ENCODE measurements at places on chromosomes 16 and 17. TPM values are rescaled to one million over a fixed set of nuclear protein-coding genes. Genes with fewer than 3 reads are reported as not detected.
A peak's percentile ranks its signal among the peaks of the same experiment; 100 is the strongest.

GRCh38 chr16:5605404-5605803 lies 507.8 kb upstream of the EEF2KMT start:
- no peak for DNase-seq

DNA sequence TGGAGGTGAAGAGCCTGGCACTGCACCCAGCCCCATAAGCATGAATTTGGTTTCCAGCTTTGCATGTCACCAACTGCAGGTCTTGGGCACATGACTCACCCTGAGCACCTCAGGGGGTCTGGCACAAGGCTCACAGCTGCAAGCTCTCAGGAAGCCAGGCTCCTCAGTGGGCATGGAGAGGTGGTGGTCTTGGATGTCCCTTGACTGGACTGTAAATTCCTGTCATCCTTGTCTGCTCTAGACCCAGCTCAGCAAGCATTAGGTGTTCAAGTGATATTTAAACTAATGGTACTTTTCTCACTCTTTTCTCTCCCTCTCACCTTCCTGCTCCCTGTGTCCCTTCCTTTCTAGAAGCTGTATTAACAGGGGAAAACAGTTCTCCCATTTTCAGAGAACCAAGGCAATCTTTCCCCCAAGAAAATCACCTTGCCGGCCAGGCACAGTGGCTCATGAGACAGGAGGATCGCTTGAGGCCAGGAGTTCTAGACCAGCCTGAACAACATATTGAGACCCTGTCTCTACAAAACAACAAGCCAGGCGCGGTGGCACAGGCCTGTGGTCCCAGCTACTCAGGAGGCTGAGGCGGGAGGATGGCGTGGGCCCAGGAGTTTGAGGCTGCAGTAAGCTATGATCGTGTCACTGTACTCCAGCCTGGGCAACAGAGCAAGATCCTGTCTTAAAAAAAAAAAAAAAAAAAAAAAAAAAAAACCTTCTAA lies 5.1 kb upstream of the KIFC3 start:
- DNase-seq = peak; percentile 59

- DNase-seq = peak; percentile 25
Observed at GRCh38 chr17:57488856-57489255, 232.5 kb downstream of the MSI2 start.

DNA sequence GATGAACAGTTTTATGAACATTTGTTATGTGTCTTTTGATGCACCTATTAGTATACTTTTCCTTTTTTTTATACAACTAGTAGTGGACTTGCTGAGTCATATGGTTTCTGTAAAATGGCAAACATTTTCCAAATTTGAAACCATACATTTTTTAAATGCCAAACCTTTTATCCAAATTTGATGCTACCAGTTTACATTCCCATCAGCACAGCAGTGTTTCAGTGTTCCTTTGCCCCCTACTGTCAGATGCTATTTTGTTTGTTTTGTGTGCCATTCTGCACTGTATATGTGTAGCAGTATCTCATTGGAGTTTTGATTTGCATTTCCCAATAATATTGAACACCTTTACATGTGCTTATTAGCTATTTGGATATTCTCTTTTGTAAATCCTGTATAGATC lies 219.4 kb downstream of the TANC2 start:
- no peak for DNase-seq

Gene PPL
- 0.13 TPM for total RNA-seq

- DNase-seq = no peak
Observed at GRCh38 chr17:17108451-17109049, 66.3 kb downstream of the MPRIP start.

Gene TPSAB1
- not detected for total RNA-seq

Gene TK1
- total RNA-seq = 198 TPM

DNA sequence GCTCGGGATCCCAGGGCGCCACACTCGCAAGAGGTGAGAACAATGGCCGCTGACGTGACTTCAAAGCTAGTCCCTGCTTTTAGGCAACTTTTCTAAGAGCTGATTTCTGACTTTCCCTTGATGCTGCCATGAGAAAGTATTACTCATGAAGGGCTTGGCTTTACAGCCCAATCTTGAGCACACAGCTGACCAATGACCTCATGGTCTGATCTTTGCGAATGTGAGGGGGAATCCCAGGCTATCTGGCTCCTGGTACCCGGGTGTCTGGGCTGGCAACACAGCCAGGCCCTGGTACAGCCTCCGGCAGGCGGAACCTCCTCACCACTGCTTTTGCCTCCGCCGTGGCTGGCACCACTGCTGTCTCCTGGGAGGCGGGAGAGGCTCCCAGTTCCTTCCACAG lies 17.5 kb downstream of the NDUFAF8 start:
- DNase-seq = peak; percentile 73

Gene CA10
- total RNA-seq = not detected

DNA sequence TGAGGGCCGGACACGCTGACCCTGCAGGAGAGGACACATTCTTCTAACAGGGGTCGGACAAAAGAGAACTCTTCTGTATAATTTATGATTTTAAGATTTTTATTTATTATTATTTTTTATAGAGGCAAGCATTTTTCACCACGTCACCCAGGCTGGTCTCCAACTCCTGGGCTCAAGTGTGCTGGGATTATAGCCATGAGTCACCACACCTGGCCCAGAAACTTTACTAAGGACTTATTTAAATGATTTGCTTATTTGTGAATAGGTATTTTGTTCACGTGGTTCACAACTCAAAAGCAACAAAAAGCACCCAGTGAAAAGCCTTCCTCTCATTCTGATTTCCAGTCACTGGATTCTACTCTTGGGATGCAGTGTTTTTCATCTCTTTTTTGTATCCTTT lies 2.3 kb upstream of the SERPINF1 start:
- DNase-seq = no peak

Gene ANKRD40CL
- not detected for total RNA-seq

Gene CCL17
- not detected for total RNA-seq

Gene TEX19
- total RNA-seq = 0.06 TPM

DNA sequence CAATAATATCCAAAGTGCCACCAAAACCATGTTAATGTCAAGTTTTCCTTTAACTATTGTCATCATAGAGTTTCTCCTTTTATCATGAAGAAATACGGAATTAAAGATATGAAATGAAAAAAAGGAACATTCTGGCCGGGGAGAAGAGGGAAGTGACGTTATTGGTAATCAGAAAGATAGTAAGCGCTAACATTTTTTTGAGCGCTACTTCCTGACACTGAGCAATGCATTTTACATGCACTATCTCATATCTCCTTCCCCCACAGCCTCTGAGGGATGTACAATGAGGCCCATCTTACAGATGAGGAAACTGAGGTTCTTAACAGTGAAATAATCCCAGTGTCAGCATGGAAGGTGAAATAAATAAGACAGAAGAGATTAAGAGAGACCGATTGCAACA lies 410.9 kb downstream of the SOX9 start:
- no peak for DNase-seq

Gene TBC1D3I
- 0.23 TPM for total RNA-seq

- no peak for DNase-seq
Observed at GRCh38 chr17:58779446-58779845, 23.8 kb downstream of the PPM1E start.

GRCh38 chr17:61463316-61464129 lies 11.3 kb downstream of the TBX4 start:
- DNase-seq = peak; percentile 31

DNA sequence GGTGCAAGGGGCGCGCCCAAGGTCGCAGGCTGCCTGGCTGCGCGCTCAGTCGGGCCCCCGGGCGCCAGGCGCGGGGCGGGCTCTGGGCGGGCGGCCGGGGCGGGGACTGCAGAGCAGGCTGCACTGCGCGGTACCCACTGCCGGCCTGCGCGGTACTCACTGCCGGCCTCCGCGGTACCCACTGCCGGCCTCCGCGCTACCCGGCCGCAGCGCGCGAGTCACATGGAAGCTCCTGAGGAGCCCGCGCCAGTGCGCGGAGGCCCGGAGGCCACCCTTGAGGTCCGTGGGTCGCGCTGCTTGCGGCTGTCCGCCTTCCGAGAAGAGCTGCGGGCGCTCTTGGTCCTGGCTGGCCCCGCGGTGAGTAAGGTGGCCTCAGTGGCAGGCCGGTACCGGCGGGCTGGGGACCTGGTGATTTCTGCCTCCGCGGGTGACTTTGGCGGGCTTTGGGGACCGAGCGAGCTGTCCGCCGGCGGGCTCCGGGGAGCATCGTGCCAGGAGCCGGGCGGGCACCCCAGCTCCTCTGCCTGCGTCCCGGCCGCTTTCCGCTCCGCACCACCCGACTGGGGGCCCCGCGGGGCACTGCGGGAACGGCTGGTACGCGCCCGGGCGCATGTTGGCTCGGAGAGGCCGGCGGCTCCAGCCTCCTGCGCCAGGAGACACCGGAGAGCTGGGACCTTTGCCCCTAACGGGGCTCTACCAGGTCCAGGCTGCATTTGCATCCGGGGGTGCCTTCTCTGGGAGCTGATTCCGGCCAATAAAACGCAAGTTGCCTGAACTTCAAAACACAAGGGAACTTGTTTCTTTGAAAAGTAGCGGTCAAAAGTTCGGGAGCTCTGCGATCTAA lies at the start of gene SLC47A1:
SLC47A1 (plus strand) TSS at position 137 of the 844 bp plus-strand sequence; CDS start at position 223, 86 bp downstream.
- DNase-seq = no peak

Gene CA7
- not detected for total RNA-seq

- DNase-seq = peak; percentile 79
Observed at GRCh38 chr16:79598348-79599181, 2.0 kb downstream of the MAF start.

DNA sequence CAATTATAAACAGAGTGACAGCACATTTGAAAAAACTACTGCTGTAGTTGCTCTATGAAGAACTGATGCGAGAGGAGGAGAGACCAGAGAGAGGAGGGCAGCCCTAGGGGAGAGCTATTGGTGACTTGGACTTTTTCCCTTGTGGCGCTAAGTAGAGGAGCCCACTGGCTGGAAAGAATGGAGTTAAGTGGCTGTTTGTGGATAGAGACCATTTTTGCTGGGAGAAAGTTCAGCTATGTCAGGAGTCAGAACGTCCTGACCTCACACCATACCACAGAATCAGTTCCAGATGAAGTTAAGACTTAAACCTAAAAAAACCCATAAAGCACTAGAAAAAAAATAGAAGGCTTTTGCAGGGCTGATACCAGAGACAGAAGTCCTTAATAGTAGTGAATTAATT lies 2.0 kb downstream of the POLR2A start:
- DNase-seq = no peak

Gene MYH10
- 30.8 TPM for total RNA-seq

Gene RHBDL3
- total RNA-seq = 0.71 TPM

Gene HYDIN
- not detected for total RNA-seq

Gene SEBOX
- not detected for total RNA-seq

- DNase-seq = no peak
Observed at GRCh38 chr17:2571523-2572303, 21.7 kb upstream of the PAFAH1B1 start.

Gene TPPP3
- 17.6 TPM for total RNA-seq

Gene ZNF594
- total RNA-seq = 3.5 TPM

DNA sequence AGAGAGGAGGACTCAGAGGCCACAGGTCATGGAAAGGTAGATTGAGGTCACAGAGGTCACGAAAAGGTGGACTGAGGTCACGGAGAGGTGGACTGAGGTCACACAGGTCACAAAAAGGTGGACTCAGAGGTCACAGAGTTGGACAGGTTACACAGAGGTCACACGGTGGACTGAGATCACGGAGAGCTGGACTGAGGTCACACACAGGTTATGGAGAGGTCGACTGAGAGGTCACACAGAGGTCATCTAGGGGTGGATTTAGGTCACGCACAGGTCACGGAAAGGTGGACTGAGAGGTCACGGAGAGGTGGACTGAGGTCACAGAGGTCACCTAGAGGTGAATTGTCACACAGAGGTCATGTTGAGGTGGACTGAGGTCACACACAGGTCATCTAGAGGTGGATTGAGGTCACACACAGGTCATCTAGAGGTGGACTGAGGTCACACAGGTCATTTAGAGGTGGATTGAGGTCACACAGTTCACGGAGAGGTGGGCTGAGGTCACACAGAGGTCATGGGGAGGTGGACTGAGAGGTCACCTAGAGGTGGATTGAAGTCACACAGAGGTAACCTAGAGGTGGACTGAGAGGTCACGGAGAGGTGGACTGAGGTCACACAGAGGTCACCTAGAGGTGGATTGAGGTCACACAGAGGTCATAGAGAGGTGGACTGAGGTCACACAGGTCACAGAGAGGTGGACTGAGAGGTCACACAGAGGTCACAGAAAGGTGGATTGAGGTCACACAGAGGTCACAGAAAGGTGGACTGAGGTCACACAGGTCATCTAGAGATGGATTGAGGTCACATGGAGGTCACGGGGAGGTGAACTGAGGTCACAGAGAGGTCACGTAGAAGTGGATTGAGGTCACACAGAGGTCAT lies 26.7 kb upstream of the JPT2 start:
- no peak for DNase-seq

DNA sequence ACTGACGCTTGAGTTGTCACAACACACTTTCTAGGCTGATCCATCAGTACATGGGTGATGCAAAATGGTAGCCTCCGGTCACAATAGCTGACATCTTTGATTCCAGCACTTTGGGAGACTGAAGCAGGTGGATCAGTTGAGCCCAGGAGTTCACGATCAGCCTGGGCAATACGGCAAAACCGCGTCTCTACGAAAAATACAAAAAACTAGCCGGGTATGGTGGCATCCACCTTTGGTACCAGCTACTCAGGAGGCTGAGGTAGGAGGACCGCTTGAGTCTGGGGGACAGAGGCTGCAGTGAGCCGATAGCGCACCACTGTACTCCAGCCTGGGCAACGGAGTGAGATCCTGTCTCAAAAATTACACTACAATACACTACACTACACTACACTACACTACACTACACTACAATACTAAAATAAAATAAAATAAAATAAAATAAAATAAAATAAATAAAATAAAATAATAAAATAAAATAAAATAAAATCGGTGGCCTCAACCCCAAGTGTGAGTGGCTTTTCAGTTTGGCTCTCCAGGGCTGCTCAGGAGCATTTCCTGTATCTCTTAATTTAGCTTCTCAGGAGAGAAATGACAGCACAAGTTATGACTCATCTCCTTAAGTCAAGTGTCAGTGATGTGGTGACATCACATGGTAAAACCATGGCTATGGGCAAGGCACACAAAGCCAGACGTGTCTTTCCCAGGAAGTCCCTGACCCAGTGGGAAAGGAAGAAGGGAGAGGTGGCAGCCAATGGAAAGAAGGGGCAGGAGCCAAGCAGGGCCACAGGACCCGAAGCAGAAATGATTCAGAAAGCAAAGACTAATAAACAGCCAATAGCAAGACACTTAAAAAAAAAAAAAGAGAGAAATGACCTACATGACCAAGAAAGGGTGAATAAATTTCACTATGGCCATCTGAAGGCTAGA lies 75.3 kb upstream of the TBC1D3K start:
- peak; percentile 68 for DNase-seq

- DNase-seq = no peak
Observed at GRCh38 chr17:9209781-9210370, 188.6 kb downstream of the NTN1 start.

DNA sequence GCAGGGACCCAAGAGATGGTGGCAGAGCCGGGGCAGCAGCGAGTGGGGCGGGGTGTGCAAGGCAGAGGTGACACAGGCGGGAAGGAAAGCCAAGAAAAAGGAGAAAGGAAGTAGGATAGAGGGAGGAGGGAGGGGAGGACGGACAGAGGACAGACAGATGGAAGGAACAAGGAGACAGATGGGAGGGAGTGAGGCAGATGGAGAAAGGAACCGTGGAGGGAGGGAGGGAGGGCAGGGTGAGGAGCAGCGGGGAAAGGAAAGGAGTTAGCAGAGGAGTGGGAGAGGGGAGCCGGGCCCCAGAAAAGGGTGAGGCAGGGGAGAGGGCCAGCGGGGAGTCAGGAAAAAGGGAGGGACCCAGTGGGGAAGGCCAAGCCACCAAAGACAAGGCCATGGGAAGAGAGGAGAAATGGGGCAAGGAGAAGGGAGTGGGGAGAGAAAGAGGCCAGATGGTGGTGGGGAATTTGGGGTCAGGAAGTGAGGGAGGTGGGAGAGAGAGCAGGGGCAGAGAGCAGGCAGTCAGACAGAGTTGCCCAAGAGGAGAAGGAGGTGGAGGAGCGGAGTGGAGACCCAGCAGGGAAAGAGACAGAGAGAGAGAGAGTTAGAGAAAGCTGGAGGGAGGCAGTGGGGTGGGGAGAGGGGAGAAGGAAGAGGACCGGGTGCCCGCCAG lies 13.2 kb upstream of the ASGR1 start:
- DNase-seq = no peak
